CD4-positive, alpha-beta T cell treated with Interleukin-6 at 100 ng/mL for 8 hours (primary cell): ENCODE measurements at places on chromosomes 2 and 18.

- no peak for DNase-seq
Measured at GRCh38 chr2:100008956-100009355, 133.4 kb downstream of the AFF3 start.

DNA sequence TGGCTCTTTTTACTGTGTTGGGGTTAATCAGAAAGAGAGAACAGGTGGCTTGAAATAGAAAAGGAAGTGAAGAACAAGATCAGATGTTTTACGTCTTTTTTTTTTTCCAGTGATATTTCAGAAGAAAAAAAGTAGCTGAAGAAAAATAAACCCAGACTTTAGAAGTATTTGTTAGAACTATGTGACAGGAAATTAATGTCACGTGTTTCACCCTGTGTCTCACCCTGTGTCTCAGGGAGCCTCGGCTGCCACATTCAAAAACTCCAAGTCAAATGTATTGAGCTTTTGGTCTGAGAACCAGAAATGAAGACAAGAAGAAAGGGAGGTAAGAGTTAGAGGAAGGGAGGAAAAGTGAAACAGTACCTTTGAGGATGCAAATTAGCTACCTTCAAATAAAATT, 38.0 kb downstream of the AKAIN1 start:
- DNase-seq = peak; percentile 58

DNA sequence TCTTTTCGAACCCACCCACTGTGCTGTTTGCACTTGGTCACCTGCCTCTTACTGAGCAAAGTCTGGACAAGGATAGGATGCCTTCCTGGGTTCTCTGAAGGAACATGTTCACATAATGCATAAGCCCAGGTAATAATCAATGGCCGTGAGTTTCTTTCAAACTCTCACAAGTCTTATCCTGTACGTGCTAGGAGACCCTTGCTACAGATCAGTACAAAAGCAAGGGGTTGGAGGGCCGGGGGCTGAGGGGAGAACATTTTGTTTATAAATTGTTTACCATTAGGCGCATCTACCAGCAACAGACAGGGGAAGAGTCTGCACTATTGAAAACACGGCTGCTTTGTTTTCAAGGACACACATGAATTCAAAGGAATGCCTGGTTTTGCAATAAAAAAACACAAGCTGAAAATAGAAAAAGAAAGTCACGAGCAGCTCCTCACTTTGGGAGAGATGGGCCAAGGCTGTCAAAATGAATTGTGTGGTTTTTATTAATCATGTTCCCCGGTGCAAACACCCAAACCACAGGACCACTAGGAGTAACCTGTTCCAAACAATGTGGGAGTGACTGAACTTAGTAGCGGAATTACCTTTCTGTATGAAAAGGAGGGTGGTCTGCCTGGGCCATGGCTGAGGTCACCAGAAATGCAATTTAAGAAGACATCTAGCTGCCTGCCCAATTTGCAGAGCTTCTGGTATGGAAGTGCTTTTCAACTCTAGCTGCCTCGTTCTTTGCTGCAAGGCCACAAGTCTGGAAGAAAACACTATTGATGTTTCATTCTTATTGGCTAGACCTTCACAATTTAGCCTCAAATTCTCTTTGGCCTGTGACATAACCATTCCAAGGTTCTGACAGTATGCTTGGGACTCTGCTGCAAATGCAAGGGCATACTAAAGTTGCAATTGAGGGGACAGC, 73.5 kb downstream of the CCBE1 start:
- no peak for DNase-seq

DNA sequence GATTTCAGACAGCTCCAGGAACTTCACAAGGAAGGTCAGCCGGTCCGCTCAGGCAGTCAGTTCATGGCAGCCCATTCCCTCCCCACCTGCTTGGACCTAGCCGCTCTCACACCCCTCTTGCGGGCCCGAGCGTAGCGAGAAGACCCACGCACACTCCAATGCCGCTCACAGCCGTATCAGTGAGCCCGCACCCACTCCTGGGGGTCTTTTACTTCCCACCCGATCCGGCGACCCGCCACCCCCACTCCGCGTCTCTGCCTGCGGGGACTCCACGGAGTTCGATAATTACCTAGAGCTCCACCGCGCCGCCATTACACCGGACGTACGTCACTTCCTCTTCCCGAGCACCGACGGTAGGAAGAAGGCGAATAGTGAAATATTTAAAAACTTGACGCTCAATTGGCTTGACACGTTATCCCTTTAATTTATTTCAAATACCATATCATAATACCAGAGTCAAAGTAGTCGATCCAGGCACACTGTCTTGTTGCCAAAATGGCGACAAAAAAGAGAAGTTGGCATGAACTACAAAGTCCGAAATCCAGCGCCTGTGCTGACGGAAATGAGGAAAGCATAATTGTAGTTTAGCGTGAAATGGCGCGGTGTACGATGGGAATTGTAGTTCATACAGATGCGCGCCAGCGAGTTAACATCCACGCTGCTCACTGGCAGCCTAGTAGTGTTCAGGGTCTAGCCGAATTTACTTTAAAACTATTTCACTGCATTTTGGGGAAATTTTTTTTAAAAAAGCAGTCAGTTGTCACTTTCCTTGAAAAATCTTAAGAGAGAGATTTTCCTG, at the start of gene CWC22:
Gene CWC22, minus strand, starts transcription at position 517 of the 799 bp plus-strand sequence. CDS start 13,956 bp downstream, outside the sequence.
- DNase-seq = peak; percentile 86

GRCh38 chr18:22705328-22705727, 227.8 kb upstream of the RBBP8 start:
- DNase-seq = no peak
